Fibroblast of gingiva (primary cell): ENCODE measurements at places on chromosomes 7 and 10.
A peak's percentile ranks its signal among the peaks of the same experiment; 100 is the strongest.

DNA sequence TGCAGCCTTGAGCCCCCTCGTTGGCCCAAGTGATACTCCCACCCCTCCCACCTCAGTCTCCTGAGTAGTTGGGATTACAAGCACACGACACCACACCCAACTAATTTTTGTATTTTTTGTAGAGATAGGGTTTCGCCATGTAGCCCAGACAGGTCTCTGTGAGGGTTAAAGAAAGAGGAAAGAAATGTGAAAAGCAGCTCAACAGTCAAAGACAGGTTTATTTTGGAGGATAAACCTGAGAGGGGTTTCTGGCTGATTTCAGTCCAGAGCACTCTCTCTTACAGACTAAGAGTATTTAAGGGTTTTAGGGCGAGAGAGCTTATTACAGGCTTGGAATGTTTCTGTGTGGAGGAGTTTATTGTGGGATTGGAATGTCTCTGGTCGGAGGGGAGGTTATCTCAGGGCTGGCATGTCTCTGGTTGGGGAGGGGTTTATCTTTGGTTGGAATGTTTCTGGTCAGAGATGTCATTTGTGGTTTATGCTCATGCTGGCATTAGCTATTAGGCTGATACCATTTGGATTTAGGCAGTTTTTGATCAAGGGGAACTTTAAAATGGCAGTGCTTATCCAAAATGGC lies 26.1 kb upstream of the SNX10 start:
- no peak for DNase-seq

DNA sequence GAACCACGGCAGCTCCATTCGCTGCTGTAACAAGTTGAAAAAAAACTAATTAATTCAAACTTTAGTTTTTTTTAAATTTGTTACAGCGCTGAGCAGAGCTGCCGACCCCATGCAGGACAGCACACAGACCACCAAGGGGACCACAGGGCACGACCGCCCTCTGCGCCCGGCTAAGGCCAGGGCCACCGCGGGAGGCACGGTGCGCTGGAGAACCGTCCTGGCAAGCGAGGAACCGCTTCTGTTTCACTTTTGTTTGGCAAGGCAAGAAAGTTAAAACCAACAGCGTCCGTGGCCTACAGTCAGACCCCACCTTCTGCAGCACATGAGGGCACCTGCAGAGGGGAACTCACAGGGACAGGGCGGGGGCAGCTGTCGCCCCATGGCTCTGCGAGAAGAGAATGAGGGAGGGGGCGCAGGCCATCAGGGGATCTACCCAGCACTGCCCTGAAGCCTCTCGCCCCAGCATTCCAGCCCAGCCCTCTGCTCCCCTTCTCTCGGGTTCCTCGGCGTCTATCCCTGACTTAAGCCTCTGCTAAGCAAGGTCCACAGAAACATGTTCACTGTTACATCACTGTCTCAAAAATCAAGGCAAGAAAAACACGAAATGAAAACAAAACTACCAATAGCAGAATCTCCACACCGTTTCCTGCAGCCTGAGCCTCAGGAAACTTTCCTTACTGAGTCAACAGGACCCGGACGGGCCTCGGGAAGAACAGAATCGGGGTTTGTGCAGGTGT lies 204.4 kb downstream of the DIP2C start:
- DNase-seq: no peak

- DNase-seq: peak; percentile 60
Observed at GRCh38 chr10:75195035-75195763, 15.4 kb upstream of the VDAC2 start.

- no peak for DNase-seq
Observed at GRCh38 chr7:40611095-40611871, 476.5 kb downstream of the SUGCT start.

GRCh38 chr7:117774943-117775342 lies 98.3 kb downstream of the CTTNBP2 start:
- DNase-seq: no peak

- DNase-seq: peak; percentile 6
Observed at GRCh38 chr10:4883079-4883739, 57.2 kb downstream of the AKR1E2 start.

DNA sequence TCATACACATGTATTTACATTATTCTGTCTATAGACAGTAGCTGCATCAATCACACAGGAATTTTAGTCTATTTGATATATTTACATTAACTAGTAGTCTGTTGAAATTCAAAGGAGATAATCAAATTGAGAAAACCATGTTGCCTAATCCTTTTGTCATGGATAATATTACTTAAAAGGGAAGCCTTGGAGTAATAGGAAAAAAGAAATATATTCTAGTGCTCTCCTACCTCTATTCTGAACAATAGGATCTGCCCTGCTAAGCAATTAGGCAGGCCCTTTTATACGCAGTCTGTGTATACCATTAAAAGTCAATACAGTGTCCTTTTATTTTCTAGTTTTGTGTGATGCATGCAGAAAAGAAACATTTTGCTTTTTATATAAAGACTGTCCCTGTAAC lies 24.5 kb downstream of the UMAD1 start:
- no peak for DNase-seq
